ENCODE measurements at places on chromosomes 2 and 18.

DNA sequence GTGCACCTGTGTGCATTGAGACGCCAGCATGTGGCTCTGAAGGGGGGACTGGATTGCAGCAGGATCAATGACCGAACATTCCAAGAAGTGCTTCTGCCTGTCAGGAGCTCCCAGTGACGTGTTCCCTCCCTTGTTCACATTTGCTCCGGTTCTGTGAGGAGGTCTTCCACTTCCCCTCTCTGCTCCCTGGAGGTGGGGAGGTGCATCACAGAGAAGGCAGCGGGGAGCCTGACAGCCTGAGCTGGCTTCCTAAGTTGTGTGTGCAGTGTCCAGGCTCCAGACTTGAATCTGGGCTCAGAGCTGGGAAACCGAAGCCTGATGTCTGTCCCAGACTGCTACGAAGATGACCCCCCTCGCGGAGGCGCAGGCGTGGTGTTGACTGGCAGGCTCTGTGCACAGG lies 171.0 kb downstream of the KLHL29 start:
- no peak for DNase-seq

- no peak for DNase-seq
Observed at GRCh38 chr2:31944828-31945571, 65.8 kb downstream of the MEMO1 start.

GRCh38 chr18:36099311-36099710 lies 29.8 kb downstream of the SLC39A6 start:
- DNase-seq: no peak

DNA sequence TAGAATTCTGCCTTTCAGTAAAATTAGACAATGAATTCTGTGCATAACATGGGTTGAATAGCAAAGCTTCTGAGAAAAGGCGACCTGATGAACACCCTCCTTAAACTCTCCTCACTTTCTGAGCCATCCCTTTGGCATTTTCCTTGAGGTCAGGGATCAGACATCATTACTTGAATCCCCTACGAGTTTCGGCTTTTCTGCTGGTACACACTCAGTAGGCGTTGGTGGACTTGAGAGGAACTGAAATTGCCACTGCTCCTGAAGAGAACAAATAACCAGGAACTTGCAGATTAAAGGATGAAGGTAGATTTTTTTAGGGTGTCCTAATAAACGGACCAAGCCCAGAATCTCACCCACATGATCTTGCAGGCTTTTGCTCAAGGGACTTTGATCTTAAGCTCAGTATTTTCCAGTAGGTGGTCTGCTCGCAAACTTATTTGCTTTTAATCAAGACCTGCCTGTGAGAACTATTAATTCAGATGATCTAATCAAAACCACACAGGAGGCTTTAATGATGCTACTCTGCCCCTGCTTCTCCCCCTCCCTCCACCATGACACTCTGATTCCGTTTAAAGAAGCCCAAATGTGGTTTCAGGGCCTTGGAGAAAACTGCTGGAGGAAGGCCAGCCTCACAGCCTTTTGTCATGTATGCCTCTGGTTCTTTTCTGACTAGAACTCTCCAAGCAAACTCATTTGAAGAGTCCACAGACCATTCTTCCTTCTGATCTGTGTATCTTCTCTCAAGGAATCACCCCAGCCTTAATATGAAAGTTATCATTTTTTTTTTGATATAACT lies 124.9 kb downstream of the PRKCE start:
- DNase-seq: no peak

GRCh38 chr2:200442471-200442870 lies 67.4 kb downstream of the KCTD18 start:
- peak; percentile 54 for DNase-seq

DNA sequence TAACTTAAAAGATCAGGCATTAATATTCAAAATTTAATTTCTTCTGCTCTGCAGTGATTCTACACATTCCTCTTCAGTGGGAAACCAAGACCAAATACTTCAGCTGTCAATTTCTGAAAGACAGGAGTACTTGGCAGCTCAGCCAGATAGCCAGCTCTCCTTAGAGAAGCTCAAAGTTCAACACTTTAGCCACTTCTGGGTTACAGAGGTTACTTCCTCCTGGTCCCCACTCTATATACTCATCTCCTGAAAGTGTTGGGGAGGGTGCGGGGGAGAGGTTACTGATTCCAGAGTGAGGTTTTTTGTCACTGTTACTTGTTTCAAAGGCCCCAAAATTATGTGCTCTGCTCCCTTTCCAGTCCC lies 4.1 kb downstream of the CYTIP start:
- no peak for DNase-seq

DNA sequence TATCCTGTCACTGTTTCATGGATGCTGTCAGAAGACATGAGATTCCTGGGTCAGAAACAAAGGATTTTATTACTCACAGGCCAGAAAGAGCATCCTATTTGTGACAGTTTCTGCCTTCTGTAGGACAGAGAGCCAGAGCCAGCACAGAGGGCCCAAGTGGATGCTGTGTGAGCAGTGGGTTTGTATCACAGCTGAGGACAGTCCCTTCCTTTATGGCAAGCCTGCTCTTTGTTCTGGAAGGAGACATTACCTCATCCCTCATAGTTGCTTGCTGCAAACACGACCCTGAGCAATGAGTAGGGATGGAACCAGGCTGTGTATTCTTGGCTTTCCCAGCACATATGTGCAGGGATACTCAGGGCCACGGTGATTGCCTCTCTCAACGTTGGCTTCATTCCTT lies 41.6 kb downstream of the ARHGEF4 start:
- DNase-seq: no peak

DNA sequence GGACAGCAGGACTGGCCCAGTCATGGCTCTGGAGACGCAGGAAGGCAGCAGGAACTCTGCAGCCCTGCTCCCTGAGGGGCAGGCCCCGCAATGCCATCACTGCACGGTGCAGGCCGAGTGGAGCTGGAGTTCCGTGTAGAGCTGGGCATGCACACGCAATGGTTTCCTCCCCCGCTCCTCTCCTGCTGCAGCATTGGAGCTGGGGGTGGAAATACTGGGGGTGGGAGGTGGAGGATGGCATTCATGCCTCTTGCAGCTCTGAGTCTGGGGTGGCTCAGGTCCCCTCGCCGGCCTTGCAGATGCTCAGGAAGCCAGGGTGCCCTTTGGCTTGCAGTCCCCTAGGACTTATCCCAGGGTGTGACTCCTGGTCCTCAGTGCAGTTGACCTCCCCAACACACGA lies 78.3 kb upstream of the ASB18 start:
- DNase-seq: no peak

- no peak for DNase-seq
Observed at GRCh38 chr2:120483355-120483754, 137.4 kb downstream of the INHBB start.

DNA sequence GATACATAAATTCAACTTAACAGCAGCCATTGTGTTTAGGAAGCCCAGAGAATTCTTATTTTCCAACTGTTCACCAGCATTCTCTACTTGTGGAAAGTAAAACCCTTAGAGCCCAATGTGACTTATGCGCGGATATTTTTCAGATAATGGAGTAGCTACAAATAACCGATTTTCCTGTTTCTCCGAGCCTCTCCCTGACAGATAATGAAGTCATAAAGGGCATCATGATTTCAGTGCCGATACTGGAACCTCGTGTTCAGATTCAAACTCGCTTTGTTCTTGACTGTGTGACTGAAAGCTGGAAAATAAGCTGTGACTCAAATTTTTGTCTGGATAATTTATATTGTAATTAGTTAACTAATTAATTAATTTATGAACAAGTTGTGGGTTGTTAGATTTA lies 228.2 kb downstream of the VAPA start:
- no peak for DNase-seq

GRCh38 chr2:120791243-120791961 lies 55.7 kb downstream of the GLI2 start:
- no peak for DNase-seq

DNA sequence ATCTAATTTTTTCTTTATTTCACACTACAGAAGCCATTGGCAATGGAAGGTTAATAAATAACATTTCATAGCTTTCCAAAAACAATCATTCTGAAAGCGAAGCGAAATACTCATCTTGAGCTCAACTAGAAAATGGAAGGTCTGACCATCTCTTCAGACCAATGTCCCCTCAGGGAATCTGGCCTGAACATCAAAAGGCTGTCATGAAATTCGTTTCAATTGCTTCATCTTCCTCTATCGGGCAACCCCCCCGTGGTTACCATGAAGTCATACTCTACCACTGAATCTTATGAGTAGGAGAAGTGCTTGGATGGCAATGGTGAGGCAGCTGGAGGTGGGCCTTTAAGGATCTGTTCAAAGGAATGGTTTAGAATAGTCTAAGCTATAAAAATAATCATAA lies 22.9 kb upstream of the CYTIP start:
- DNase-seq: no peak
